ENCODE measurements at places on chromosomes 5 and 9.

GRCh38 chr9:89606049-89606623 is 1.3 kb downstream of the GADD45G start:
- peak; percentile 31 for DNase-seq

GRCh38 chr9:1267141-1267570 is 217.0 kb downstream of the DMRT2 start:
- no peak for DNase-seq

GRCh38 chr5:168666356-168666755 is 87.2 kb upstream of the PANK3 start:
- DNase-seq: no peak

GRCh38 chr9:89756891-89757537 is 152.2 kb downstream of the GADD45G start:
- DNase-seq: no peak

DNA sequence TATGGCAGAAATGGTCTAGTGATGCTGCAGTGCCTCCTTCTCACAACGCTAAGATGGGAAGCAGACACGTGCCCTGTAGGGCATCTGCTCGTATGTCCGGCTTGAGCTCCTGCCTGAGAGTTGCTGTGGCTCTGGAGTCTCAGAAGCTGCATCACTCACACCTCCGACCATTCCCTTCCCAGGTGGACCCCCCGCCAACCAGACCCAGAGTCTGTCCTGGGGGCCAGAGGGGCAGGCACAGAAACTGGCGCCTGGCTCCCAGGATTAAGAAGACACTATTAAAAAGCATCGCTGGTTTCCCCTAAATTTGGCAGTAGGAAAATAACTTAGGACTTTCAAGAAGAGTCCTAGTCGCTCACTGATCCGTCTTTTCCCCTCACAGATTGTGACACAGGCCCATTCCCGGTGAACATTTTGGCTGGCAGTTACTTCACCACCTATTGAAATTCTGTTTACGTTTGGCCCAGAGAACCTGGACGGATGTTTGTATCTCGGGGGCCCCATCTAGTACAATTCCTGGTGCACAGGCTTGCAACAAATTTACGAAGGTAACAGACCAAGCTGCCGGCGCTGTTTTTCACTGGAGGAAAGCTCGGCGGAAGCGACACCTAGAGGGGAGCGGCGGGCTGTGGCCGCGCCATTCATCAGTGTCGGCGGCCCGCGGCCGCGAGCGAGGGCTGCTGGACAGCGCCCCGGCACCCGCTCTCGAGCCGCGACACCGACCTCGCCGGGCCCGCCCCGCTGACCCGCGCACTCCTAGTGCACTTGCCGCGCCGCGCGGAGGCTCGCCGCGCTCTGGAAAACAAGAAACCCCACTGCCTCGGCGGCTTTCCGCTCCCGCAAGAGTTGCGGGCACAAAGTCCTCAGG is 1.6 kb downstream of the FSTL4 start:
- peak; percentile 23 for DNase-seq

- peak; percentile 4 for DNase-seq
These were observed 2.3 kb downstream of the ZFAND5 start for GRCh38 chr9:72362680-72363139.

DNA sequence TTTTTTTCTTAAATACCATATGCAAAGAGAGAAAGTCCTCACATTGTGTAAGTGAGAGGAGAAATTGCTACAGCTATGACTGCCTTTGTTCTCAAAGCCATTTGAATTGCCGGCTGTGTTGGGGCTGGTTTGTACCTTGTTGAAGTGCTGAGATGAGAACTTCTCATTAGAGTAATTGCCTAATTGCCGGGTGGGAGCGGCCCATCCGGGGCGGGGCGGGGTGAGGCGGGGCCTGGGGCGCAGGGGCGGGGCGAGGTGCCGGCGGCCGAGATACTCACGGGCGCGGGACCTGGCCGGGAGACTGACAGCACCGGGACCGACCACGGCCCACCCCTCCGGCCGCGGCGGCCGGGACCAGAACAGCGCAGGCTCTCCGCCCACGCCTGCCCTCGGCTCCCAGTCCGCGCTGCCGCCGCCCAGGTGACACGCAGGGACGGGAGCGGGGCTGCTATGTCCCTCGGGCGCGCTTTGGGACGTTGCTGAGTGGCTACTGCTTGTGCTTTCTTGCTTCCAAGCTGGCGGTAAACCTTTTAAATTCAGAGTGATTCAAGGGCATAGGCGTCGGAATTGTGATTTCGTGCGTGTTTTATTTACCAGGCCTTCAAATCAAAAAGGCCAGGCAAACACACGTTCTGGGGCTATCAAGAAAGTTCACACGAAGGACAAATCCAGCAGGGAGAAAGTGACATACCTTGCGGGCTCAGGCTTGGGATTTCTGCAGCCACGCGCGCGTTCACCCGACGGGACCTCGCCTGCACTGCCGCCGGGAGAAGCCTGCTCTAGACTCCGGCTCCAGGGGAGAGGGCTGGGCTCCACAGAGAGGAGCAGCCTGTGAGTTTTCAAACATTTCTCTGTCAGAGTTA is 269.1 kb downstream of the FANCC start:
- peak; percentile 25 for DNase-seq

DNA sequence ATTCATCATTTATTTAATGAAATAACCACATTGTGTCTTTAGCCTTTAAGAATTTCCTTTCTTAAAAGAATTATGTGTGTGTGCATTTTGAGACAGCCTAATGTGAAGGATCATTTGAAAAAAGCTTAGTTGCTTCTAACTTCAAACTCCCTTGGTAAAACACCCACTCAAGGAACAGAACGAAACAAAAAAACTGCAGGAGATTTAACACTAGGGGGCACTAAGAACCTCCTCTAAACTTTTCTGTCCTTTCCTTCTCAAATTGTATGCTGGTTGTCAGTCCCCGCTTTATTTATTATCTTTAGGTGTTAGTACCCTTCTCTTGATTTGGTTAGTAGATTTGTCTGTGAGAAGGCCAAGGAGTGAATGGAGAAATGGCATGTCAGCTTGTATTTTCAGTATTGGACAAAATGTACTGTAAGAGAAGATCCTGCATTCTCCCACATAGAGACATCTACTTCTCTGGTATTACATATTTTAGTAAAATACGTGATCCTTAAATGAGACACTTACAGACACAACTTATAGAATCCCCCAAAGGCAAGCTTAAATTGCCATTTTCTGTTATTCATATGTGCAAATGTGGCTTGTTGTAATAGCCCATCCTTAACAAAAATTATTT is 229.7 kb downstream of the MRPS30 start:
- DNase-seq: no peak

Measured in stimulated activated CD4-positive, alpha-beta T cell treated with anti-CD3 and anti-CD28 coated beads, Interleukin-1b, Interleukin-23, amount 100 ng/mL, for 4 hours (primary cell).